Stimulated activated CD8-positive, alpha-beta memory T cell treated with anti-CD3 and anti-CD28 coated beads, Interleukin-15, amount 100 ng/mL, for 48 hours (primary cell): ENCODE measurements at places on chromosomes 5 and 9.

- no peak for DNase-seq
These were observed 1.9 kb downstream of the FOXE1 start for GRCh38 chr9:97854696-97855485.

- no peak for DNase-seq
These were observed 16.4 kb upstream of the ANXA6 start for GRCh38 chr5:151173711-151174611.

DNA sequence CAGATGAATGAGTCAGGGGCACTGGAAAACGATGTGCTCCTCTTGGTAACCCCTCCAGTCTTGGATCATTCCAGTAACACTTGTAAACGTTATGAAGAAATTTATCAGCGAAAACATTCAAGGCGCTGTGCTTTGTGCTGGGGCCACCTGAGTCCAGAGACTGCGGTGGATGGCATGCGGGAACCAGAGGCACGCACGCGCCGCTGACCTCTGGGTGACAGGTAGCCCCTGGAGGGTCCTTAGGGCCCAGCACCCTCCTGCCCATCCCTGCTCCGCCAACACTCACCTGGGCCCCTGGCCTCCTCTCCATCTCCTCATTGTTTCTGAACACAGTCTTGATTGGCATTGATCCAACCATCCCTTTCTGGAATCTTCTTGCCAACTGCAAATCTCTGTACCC lies 86.9 kb downstream of the DAP start:
- no peak for DNase-seq

DNA sequence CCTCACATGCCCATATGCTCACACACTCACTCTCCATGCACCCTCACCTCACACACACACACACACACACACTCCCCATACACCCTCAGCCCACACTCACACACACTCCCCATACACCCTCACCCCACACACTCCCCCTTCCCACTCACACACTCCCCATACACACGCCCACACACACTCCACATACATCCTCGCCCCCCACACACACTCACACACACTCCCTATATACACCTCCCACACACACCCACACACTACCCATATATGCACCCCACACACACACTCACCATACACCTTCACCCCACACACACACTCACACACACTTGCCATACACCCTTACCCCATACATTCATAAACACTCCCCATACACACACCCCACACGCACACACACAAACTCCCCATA lies 550.7 kb upstream of the DAP start:
- no peak for DNase-seq

DNA sequence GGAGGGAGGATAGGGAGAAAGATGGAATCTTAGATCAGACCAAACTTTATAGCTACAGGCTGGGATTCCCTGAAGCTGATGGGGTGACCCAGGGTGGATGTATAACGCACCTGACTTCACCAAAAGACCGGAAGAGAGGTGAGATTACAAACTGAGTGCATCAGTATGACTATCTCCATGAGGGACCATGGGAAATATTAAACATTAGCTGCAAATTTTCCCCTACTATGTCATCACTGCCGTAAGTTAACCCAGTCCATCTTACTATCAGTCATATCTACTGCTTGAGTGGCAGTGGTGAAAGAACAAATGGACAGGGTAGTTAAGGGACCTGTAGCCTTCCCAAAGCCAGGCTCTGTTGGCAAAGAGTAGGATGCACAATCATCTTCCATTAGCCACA lies 368.3 kb downstream of the EFNA5 start:
- no peak for DNase-seq

GRCh38 chr9:105236261-105236660 lies 8.2 kb upstream of the SLC44A1 start:
- no peak for DNase-seq

- DNase-seq: no peak
These were observed 381.9 kb upstream of the ZNF462 start for GRCh38 chr9:106481013-106481609.

- no peak for DNase-seq
These were observed 325.1 kb upstream of the PRR16 start for GRCh38 chr5:120139039-120139438.

- no peak for DNase-seq
These were observed 888 bp downstream of the ADAMTSL2 start for GRCh38 chr9:133535306-133535877.

GRCh38 chr5:88518131-88519016 lies 249.7 kb upstream of the TMEM161B start:
- DNase-seq: no peak

- no peak for DNase-seq
These were observed 39.8 kb upstream of the ACO1 start for GRCh38 chr9:32344551-32345182.

DNA sequence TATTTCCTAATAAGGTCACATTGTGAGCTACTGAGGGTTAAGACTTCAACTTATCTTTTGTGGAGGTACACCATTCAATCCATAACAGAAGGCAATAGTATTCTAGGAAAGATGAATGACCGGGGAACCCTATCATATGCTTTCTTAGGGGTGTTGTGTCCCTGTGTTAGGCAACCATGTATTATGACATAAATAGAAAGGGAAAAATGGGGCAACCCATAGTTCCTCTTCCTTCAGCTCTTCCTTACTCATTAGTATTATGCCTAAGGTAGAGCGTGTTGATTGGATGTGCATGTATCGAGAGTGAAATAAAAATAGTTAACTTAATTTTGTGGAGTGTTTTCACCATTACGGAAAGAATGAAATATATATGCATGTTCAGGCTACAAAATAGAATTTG lies 6.0 kb upstream of the CCNJL start:
- no peak for DNase-seq

GRCh38 chr5:126461838-126462237 lies 38.6 kb downstream of the GRAMD2B start:
- DNase-seq: no peak

DNA sequence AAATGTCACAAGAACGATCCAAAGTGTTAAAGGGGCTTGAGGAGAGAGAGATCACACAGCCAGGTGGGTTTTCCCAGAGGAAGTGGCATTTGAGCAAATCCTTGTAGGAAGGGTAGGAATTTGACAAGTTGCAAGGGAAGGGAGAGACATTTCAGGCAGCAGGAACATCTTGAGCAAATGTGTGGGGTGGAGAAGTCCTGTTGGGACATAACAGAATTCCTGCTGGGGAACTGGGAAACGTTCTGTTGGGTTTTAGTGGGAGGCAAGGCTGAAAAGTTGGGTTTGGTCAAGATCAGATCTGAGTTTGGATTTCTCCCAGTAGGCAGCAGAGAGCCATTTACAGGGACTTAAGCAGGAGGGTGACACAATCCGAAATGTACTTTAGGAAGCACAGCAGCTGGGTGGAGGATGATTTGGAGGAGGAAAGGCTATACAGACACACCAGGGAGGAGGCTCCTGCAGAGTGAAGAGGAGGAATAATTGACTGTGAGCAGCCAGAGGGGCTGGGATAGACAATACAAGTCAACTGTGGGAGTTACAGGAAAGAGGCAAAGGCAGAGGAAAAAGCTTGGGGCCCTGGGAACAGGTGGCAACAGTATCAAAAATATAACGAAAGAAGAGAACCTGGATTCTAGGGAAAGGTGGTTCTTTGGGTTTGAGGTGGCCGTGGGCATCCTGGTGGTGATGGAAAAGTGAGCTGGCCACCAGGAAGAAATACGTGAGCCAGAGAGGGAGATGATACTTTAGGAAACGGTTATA lies 3.1 kb upstream of the ZSWIM6 start:
- no peak for DNase-seq

- no peak for DNase-seq
These were observed 213.5 kb downstream of the FANCC start for GRCh38 chr9:95103871-95104580.

GRCh38 chr9:134273647-134274046 lies 52.6 kb upstream of the RXRA start:
- DNase-seq: no peak

GRCh38 chr5:1763548-1763911 lies 36.1 kb downstream of the MRPL36 start:
- DNase-seq: no peak

DNA sequence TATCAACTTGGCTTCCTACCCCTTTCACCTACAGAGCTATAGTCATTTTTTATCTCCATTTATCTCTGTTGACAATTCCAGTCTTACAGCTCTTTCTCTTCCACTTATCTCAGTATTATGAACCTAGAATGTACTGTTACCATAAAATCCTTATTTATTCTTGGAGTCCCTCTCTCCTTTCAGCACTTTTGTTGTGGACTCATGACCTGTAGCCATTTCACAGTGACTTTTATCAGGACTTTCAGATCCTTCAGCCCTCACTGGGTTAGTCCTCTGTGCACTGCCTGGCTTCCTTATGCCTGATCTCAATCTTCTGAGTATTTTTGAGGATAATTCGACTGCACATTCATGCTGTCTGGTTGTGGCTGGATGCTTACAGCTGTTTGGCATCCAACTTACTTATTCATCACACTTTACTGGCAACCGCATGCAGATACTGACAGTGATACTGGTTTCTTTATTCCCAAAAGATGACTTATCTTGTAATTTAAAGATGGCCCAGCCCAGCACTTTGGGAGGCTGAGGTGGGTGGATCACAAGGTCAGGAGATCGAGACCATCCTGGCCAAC lies 293.3 kb downstream of the MAN2A1 start:
- DNase-seq: no peak

DNA sequence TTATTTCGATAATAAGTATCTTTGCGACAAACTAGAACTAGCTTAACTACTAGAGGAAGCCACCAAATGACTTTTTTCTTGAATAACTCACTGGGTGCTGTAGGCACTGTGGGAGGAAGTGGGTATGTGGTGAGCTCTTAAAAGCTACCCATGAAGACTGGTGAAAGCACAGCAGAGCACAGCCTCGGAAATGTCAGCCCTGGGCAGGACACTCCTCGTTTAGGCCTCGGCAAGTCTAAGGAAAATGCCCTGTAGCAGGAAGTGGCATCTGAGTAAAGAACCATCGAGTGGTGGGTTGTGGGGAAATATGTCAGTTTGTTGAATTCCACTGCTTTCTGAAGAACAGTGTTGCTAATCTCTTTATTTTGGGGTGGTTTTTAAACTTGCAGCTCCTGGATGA lies 44.0 kb upstream of the NCS1 start:
- peak; percentile 68 for DNase-seq

- DNase-seq: no peak
These were observed 588.3 kb downstream of the RAB3C start for GRCh38 chr5:59171131-59171530.

DNA sequence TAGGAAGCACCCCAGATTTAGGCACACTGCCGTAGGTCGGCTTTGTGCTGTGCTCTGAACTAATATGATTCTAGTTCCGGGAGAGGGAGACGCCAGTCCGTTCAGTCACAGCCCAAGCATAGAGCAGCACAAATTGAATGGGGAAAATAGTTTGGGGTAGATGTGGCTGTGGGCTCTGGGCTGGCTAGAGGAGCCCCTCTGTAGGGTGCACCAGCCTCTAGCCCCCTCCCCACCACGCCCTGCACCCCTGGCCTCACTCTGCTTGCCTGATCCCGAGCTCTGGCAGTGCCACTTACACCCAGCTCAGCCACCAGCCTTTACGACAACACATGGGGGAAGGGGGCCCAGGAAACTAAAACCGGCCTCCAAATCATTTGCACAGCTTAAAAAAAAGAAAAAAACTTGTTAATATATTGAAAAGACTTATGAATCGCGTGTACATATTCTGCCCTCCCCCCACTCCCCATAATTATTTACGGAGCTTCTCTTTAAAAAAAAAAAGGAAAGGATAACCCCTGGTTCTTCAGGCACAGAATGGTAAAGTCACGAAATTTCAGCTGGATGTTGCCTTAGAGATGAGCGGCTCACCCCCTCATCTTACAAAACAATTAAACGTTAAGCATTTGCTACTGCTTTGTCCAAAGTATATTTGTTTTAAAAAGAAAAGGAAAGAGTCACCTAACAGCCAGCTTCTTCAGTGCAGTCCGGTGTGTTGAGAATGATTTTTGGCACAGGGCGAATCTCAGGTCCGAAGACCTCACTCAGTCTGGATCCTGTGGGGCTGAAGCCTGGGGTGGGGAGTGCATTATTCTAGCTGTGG lies 3.5 kb downstream of the LMX1B start:
- DNase-seq: no peak

GRCh38 chr9:85397005-85397404 lies 344.7 kb downstream of the AGTPBP1 start:
- no peak for DNase-seq

GRCh38 chr5:141680751-141681201 lies 1.3 kb downstream of the ARAP3 start:
- DNase-seq: no peak

DNA sequence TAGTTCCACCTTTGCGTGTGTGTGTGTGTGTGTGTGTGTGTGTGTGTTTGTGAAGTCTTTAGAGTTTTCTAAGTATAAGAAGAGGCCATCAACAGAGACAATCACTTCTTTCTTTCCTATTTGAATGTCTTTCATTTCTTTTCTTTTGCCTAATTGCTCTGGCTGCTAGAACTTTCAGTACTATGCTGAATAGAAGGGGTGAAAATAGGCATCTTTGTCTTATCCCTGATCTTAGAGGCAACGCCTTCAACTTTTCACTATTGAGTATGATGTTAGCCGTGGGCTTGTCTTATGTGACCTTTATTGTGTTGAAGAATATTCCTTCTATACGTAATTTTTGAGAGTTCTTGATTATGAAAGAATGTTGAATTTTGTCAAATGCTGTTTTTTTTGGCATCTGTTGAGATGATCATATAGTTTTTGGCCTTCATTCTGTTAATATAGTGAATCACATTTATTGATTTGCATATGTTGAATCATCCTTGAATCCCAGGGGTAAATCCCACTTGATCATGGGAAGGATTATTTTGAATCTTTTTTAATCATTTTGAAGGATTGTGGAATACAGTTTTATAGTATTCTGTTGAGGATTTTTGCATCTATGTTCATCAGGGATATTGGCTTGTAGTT lies 134.8 kb upstream of the CD180 start:
- no peak for DNase-seq

DNA sequence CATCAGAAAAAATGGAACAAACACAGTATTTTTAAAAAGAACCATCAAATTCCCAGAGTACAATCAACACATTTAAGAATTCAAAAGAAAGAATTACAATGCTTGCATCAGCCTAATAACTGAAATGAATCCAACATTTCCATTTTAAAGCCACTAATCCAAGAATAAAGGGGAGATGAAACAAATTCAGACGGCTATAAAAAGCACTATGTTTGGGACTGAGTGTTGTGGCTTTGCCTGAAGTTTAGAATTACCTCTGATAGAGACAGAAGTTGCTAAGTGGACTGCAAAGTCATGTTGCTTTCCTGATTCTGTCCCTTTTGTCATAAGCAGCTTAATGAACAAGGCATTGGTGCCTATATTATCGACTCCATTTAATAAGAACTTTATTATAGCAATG lies 135.4 kb upstream of the RGMB start:
- no peak for DNase-seq

GRCh38 chr5:131641494-131641893 lies 6.5 kb upstream of the RAPGEF6 start:
- no peak for DNase-seq
